Cardiac fibroblast (primary cell): ENCODE measurements at places on chromosomes 11 and 22.

GRCh38 chr22:27073601-27074425 is 416.4 kb downstream of the MIAT start:
- peak; percentile 15 for DNase-seq

- peak; percentile 68 for DNase-seq
Measured at GRCh38 chr11:36008584-36008983, 64.7 kb downstream of the LDLRAD3 start.

DNA sequence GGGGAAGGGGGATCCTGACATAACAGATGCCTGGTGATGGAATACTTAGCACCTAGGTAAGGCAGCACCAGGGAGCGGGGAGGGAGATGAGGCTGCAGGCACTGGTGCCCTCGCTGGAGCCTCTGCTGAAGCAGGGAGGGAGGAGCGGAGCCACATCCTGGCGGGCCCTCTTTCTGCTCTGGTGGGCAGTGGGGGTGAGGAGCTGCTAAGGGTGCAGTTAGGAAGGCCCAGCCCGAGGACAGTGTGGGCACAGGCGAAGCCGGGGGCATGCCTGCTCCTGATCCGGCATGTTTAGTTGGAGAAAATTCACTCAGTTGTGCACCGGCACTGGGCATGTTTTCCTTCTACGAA is 83.9 kb downstream of the MED15 start:
- DNase-seq = no peak

- DNase-seq = peak; percentile 26
Measured at GRCh38 chr11:121968638-121969037, 147.4 kb downstream of the BLID start.

- DNase-seq = no peak
Measured at GRCh38 chr11:59292611-59293010, 66.1 kb upstream of the OR5AN1 start.

- DNase-seq = no peak
Measured at GRCh38 chr22:19984851-19985811, 31.5 kb downstream of the ARVCF start.

- no peak for DNase-seq
Measured at GRCh38 chr11:79960461-79960860, 519.6 kb upstream of the TENM4 start.

DNA sequence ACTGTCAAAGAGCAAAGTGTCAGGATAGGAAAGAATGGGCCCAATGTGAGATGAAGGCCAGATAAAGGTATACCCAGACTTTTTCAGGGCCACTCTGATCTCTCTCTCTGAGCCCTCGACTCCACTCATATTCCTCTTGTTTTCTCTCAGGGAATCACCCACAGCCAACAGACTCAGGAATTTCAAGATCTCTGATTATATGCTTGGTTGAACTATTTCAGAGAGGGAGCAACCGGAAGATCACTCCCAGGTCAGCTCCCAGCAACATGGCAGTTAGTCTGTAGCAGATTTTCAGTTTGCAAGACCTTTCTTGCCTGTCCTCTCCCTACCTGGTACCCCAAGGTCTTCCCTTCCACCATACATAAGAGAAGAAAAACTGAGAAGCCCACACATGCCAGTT is 102.5 kb downstream of the C11orf58 start:
- no peak for DNase-seq

DNA sequence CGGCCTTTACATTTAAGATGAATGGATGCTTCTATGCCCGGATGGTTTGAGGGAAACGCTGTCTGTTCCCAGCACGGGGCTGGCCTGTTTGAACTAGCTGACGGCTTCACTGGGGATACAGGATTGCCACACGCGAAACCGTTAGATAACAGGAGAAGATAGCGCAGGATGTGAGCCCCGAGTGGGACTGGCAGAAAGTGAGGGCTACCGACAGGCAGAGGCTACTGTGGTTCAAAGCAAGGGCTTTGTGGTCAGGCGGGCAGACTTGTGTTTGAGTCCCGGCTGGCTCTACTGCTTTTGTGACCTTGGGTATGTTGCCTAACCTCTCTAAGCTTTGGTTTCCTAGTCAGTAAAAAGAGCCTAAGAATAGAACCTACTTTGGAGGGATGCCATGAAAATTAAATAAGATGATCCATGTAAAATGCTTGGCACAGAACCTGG is 2.8 kb upstream of the OAF start:
- peak; percentile 64 for DNase-seq

- no peak for DNase-seq
Measured at GRCh38 chr22:17103351-17103750, 17.8 kb downstream of the TMEM121B start.

DNA sequence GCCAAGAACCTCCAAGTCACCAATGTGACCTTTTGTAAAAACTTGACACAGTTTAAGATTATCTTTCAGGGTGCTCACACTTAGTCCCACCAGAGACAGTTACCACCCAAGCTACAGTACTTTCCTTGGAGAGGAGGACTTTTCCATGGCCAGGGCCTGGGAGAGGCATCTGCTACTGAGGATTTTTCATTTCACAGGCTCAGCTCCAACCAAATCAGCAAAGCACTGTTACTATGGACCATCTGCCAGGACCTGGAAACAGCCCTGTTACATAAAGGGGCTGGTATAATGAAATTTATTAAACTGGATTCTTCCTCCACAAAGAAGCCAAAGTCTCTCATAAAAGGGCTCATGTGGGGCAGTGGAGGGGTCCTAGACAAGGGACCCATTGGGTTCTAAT is 38.6 kb downstream of the SERGEF start:
- DNase-seq = no peak

DNA sequence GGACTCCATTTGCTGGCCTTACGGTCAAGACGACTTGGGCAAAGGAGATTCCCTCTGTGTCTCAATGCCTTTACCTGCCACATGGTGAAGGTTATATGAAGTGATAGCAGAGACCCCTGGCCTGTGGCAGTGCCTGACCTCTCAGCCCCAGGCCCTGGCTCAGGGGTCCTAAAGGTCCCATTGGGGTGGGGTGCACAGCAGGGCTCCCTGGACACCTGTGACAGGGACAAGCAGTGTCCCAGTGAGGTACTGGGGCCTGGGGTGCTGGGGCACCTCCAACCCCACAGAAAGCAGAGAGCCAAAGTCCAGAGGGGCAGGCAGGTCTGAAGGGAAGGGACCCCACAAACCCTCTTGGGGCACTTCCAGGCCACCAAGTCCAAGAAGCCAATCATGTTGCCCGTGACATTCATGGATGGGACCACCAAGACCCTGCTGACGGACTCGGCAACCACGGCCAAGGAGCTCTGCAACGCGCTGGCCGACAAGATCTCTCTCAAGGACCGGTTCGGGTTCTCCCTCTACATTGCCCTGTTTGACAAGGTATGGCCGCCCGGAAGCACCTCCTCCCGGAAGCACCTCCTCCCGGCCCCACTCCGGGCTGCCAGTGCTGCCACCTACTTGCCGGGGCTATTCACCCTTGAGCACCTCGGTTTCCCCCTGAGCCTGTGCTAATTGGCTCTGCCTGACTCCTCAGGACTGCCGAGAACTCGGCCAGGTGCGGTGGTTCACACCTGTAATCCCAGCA is 62.5 kb downstream of the MYO7A start:
- DNase-seq = no peak

DNA sequence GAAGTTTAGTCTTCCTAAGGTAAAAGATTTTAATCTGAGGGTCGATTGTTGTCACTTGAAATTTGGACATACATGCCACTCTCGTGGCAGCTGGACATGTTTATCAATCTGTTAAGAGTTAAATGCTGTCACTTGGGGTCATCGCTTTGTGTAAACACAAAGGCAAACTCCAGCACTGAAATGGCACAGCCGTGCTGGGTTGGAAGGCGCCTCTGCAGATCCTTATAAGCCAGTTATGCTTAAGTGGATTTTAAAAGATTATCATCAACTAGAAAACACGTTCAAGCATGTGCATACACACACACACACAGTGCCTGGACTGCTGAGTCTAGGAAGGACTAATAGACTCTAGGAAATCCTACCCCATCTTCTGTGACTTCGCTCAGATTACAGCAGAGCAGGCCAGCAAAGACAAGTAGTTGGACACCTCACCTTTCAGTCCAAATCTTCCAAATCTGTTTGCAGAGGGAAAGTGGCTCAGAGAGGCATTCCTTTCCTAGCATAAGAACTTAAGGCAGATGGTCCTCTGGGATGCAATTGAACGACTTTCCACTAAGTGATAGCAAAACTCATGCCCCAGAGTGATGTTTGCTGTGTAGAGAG is 83.7 kb downstream of the CACNG2 start:
- DNase-seq = no peak

GRCh38 chr22:23984430-23984829 is 4.5 kb downstream of the GSTT2 start:
- DNase-seq = peak; percentile 26

DNA sequence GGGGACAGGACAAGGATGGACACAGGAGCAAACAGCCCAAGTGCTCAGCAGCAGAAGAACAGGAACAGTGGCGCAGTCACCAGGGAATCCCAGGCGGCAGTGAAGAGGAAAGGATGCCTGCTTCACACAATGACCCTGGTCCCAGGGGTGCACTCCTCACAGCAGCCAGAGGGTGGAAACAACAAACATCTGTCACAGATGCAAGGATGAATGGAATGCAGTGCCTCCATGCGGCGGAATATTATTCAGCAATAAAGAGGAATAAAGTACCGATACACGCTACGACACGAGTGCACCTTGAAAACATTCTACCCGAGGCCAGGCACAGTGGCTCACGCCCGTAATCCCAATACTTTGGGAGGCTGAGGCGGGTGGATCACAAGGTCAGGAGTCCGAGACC is 12.7 kb downstream of the CSNK1E start:
- DNase-seq = peak; percentile 80

GRCh38 chr22:19480789-19481188 is 1.1 kb downstream of the CDC45 start:
- no peak for DNase-seq

DNA sequence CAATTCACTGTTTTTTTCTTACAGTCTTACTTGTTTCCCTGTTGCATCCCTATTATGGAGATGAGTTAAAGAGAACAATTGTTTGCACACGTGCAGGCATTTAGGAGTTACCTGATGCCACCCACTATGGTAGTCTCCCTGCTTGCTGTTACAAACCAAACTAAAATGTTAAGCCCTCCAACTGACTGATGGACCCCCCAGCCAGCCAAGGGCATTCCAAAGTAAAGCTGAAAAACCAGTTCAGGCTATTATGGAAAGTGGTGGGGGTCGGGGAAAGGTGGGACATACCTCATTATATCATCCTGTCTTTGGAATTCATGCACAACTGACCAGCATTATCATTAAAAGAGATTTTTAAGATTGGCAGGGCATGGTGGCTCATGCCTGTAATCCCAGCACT is 47.0 kb upstream of the GNAZ start:
- DNase-seq = no peak

DNA sequence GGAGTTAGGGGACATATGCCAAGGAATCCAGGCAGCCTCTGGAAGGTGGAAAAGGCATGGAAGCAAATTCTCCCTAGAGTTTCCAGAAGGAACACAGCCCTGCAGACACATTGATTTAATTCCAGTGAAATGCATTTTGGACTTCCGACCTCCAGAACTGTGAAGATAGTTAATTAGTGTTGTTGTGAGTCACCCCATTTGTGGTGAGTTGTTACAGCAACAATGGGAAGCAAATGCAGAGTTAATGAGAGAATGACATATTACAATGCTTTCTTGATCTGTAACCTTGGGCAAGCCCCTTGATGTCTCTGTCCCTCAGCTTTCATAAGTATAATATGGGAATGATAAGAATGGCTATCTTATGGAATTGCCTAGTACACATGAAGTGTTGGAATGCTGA is 178.7 kb downstream of the KIRREL3 start:
- no peak for DNase-seq

GRCh38 chr11:12092714-12093113 is 17.7 kb upstream of the MICAL2 start:
- no peak for DNase-seq

GRCh38 chr11:125451400-125452124 is 44.5 kb downstream of the FEZ1 start:
- DNase-seq = peak; percentile 61

- no peak for DNase-seq
Measured at GRCh38 chr11:96167203-96167758, 175.7 kb downstream of the MAML2 start.

DNA sequence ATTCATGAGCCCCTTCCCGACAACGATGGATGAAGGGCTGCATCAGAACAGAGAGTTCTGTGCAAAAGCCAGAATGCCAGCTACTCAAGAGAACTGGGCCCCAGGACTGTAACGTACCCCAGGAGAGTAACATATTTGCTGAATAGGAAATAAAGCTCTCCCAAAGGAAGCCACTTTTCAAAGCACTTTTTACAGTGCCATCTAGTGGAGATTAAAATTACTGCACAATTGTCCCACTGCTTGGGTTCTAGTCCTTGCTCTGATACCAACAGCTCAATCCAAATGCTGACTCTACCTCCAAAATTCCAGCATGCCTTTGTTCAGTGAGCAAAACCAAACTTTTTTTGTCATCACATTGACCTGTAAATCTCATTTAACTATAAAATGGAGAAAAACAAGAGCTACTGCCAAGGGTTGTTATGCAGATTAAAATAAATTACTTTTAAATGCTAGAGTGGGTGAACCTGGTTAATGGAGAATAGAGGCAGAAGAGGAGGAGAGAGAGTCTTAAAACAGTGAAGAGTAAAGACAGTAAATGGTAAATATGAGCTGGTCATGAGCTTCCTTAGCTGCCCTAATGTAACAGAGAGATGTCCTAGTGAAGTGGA is 87.6 kb upstream of the FSHB start:
- DNase-seq = peak; percentile 55

- DNase-seq = peak; percentile 69
Measured at GRCh38 chr11:1150769-1151365, 6.9 kb upstream of the MUC5AC start.

DNA sequence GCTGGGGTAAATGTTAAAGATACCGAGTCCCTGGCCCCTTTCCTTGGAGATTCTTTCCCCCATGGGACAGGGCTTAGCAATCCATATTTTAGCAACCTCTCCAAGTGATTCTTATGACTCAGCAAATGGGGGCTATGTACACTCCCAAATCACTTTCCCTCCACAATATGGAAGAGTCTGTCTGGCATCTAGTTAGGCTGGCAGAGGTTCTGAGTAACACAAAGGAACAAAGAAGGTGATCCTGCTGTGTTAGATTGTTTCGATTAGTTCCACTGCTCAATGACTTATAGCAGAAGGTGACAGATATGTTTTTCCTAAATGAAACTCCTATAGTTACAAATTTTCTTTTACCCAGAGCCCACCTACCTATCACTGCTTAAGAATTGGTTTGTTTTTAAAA is 154.0 kb upstream of the SYT13 start:
- no peak for DNase-seq

DNA sequence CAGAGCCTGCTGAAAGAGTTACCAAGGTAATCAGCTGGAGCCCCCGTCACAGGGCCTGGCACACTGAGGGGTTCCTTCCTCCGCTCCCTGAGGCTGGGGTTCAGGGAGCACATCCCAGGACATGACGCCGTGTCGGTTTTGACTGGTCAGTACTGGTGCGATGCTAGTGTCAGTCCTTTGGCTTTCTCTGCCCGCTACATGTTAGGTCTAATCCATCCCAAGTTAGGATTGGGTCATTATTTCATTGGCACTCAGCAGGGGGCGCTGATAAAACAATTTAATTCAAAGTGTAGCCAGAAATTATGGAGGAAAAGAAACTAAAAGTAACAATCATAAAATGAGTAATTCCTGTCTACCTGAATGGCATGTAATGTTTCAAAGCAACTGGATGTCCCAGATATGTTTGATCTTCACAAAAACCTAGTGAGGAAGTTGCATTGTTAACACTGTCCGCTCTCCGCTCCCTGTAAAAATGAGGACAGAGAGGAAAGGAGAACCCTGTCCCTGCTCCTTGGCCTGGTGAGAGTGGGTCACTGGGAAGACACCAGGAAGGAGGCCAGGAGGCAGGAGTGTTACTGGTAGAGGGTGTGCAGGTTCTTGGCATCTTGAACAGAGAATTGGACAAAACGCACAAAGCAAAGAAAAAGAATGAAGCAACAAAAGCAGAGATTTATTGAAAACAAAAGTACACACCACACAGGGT is 27.1 kb downstream of the TSKU start:
- peak; percentile 60 for DNase-seq
